ENCODE measurements at places on chromosomes 7 and 10. TPM values are rescaled to one million over a fixed set of nuclear protein-coding genes. Genes with fewer than 3 reads are reported as not detected.

Gene USP6NL
- polyA plus RNA-seq, result 7.7 TPM

Gene SNX10
- not detected for polyA plus RNA-seq

Gene FKBP6
- not detected for polyA plus RNA-seq

Gene C10orf67
- polyA plus RNA-seq, result 0.10 TPM

Gene STEAP4
- not detected for polyA plus RNA-seq

Gene CHST3
- 20.9 TPM for polyA plus RNA-seq

Gene UTF1
- not detected for polyA plus RNA-seq

Gene ITPRID1
- polyA plus RNA-seq, result not detected

Gene CNTNAP2
- polyA plus RNA-seq, result not detected

Gene ZMYND11
- polyA plus RNA-seq, result 64.4 TPM

Gene C10orf143
- 2.0 TPM for polyA plus RNA-seq

Gene TMEM196
- polyA plus RNA-seq, result not detected

- no peak for DNase-seq
Observed at GRCh38 chr7:24705461-24705954, 51.8 kb downstream of the GSDME start.

DNA sequence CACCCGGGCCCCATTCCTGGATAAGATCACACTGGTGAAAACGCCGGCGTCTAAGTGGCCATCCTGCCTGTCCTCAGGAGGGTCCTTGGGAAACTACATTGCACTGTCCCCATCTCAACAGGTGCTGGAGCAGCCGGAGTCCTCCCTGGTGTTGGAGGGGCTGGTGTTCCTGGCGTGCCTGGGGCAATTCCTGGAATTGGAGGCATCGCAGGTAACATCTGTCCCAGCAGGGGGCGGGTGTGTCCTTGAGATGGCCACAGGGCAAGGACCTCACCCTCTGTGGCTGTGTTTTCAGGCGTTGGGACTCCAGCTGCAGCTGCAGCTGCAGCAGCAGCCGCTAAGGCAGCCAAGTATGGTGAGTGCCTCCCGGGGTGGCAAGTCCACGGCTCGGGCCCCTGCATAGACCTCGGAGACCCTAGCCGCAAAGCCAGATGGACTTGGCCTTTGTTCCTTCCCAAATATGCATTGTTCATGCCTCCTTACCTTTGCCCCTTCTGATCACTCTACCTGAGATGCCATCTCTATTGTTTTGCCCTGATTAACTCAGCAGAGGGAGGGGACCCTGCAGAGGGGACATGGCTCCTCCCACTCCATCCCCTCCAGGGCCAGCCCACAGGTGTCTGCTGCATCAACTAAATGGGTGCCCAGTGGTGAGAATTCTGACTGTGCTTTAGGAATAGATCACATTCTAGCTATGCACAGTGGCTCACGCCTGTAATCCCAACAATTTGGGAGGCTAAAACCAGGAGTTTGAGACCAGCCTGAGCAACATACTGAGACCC, 23.8 kb downstream of the ELN start:
- no peak for DNase-seq

GRCh38 chr7:147857152-147858140, 733.1 kb upstream of the C7orf33 start:
- DNase-seq, result no peak

- DNase-seq, result no peak
Observed at GRCh38 chr10:109922976-109923921, at the start of gene XPNPEP1. TSS of gene XPNPEP1 (minus strand) at chr10:109923511. CDS start at chr10:109923433, 78 bp downstream.

DNA sequence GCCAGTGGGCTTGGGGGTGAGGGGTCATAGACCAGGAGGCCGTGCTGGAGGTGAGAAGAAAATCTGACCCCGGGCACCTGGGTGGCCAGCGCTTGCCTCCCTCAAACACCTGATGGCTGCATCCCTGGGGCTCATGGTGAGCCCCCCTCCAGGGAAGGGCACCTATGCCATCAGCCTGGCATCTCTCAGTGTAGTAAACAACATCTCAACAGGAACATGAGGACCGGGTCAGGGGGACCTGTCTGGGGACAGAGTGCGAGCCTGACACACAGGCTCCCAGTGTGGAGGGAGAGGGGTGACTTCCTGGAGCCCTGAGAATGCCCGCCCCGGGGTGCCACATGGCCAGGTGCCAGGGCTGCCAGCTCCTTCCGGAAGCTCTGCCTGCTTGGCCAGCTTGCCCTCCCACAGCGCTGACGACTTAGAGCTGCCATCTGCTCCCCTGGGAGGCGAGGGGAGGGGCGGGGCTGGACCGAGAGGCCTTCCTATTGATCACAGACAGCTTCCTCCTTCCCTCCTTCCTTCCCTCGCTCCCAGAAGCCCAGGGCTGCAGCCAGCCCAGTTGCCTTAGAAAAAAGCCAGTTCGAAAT, 12.3 kb downstream of the STX1A start:
- DNase-seq, result no peak

DNA sequence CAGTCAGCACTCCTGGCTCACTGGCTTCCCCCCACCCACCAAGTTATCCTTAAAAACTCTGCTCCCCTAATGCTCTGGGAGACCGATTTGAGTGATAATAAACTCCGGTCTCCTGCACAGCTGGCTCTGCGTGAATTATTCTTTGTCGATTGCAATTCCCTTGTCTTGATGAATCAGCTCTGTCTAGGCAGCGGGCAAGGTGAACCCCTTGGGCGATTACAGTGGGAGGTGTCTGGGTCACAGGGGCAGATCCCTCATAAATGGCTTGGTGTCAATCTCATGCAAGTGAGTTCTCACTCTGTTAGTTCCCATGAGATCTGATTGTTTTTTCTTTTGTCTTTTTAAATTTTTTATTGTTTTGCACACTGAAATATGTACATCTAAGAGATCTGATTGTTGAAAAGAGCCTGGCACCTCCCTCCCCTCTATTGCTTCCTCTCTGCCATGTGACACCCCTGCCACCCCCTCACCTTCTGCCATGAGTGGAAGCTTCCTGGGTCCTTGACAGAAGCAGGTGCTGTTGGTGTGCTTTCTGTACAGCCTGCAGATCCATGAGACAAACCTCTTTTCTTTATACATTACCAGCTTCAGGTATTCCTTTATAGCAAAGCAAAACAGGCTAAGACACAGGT, 20.5 kb downstream of the OTUD1 start:
- DNase-seq, result no peak

GRCh38 chr7:24816868-24817267, 59.6 kb upstream of the GSDME start:
- DNase-seq, result no peak

DNA sequence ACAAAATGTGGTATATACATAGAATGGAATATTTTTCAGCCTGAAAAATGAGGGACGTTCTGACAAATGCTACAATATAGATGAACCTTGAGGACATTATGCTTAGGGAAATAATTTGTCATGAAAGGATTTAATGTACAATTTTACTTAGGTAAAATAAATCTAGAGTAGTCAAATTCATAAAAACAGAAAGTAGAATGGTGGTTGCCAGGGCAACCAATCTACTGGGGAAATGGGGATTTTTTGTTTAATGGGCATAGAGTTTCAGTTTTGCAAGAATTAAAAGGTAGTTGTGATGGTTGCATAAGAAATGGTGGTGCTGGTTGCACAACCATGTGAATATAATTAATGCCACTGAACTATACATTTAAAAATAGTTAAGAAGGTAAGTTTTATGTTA, 296.0 kb upstream of the SP4 start:
- no peak for DNase-seq

DNA sequence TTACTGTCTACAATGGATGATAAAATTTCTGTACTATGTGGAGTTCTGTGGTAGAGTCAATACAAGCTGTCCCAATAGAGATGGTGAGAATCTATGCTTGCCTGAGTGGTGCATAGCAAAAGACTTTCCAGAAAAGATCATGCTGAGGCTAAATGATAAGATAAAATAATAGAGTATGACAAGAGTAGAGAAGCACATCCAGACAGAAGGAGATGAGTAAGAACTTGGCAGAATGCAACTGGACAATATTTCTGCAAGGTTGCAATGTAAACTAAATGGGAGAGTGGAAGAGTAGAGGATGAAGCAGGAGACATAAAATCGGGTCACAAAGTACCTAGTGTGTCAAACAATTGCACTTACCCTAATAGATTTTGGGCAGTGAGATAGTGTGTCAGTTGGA, 347.6 kb downstream of the MDFIC start:
- no peak for DNase-seq

GRCh38 chr7:88140947-88141346, 78.9 kb downstream of the SRI start:
- DNase-seq, result no peak

DNA sequence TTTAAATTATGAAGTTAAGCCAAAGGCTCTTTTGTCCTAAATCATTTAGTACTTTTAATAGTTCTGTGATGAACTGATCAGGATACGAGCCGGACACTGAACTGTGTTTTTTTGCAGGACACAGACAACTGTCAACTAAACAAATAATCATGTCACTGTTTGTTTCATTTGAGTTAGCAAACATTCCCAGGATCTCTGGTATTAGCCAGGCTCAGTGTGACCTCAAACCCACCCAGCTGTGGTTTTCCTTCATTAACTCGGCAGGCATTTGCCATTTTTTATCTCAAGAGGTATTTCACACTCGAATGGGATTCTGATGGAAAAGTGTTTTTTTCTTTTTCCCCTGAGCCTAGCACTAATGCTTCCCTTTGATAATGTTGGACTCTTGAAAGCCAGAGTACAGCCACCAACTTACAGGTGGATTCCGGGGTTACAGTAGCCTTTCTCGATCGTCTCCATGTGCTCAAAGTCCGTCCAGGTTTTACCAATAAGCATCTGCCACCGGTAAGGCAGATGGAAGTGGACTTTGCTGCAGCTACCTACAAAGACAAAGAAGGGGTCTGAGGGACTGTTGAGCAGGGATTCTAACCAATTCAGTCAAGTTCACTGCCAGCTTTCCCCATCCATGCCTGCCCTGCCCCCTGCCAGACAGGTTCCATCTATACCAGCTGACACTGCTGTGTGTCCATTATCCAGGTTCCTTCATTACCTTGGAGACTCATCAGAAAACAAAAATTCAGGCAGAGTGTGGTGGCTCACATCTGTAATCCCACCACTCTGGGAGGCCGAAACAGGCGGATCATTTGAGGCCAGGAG, 33.4 kb downstream of the ZC3HAV1 start:
- DNase-seq, result no peak

DNA sequence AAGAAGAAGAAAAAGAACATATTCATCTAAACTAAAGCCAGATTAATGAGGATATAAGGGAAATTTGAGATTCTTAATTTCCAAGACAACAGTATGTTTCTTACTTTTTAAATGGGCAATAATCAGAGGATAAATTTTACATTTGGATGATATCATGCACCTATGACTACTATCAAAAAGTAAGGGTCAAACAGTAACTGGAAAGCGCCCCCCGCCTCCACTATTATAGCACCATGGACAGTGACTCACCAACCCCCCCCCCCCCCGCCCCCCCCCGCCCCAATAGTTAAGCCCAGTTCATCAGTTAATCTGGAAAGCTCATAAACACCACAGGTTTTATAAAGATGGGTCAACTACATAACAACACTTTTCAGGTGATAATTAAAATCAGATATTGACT, 194.3 kb upstream of the DGKB start:
- DNase-seq, result no peak

- no peak for DNase-seq
Observed at GRCh38 chr10:49053053-49053997, 62.0 kb downstream of the VSTM4 start.

GRCh38 chr7:47091141-47091540, 490.8 kb downstream of the TNS3 start:
- DNase-seq, result no peak

DNA sequence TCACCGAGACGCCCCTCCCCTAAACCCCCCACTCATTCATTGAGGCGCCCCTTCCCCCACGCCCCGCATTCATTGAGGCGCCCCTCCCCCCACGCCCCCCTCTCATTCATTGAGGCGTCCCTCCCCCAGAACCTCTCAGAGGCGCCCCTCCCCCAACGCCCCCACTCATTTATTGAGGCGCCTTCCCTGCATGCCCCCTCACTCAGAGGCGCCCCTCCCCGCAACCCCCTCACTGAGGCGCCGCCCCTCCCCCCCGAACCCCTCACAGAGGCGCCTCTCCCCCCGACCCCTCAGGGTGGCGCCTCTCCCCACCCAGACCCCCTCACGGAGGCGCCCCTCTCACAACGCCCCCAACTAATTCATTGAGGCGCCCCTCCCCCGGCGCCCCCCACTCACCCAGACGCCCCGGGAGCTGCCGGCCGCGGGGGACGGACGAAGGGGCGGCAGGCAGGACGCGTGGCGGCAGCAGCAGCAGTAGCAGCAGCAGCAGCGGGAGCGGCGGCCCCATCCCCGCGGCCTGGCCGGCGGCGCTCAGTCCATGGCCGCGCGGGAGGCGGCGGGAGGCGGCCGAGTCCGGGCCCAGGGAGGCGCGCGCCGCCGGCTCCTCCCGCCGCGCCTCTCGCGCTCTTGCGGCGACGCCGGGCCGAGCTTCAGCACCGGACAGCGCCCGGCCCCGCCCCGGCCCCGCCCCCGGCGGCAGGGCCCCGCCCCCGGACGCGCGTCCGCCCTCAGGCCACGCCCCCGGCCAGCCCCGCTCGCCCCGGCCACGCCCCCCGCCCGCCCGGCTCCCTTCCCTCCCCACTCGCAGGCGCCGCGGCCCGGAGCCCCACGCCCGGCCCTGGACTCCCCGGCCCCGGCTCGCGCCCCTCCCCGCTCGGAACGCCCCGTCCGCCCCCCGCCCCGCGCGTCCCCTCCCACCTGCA, at the start of gene PTPRN2:
Gene PTPRN2 (minus strand): TSS at position 662 of the 923 bp plus-strand sequence.
- DNase-seq, result no peak

DNA sequence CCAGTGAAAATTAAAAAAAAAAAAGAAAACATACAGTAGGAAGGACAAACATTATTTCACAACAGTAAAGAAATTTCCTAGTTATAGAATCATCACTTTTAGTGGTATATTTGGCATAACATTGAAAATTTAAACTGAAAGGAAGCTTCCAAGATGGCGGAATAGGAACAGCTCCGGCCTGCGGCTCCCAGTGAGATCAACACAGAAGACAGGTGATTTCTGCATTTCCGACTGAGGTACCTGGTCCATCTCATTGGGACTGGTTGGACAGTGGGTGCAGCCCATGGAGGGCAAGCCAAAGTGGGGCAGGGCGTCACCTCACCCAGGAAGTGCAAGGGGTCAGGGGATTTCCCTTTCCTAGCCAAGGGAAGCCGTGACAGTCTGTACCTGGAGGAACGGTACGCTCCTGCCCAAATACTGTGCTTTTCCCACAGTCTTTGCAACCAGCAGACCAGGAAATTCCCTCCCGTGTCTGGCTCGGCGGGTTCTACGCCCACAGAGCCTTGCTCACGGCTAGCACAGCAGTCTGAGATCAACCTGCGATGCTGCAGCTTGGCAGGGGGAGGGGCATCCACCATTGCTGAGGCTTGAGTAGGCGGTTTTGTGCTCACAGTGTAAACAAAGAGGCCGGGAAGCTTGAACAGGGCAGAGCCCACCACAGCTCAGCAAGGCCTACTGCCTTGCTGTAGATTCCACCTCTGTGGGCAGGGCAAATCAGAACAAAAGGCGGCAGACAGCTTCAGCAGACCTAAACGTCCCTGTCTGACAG, 19.4 kb downstream of the PON3 start:
- no peak for DNase-seq

DNA sequence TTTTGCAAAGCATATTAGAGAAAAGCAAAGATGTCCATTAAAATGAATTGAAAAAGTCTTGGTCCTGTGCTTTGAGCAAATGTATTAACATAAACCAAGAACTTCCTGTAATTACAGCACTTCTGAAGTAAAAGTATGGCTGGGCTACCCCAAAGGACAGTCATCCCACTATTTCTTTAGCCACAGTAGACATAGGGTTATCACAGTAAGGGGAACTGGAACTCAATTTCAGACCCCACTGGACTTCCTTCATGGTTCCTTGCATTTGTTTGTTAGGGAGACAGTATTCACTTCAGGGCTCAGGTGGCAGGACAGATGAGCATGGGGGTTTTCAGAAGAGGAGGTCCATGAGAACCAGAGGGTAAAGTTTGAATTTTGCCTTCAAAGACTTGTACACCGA, 203.1 kb upstream of the PDE1C start:
- no peak for DNase-seq

All from BJ (cell line).